Dorsolateral prefrontal cortex (tissue), 122 donors: ENCODE measurements at places on chromosomes 1 and 21.

DNA sequence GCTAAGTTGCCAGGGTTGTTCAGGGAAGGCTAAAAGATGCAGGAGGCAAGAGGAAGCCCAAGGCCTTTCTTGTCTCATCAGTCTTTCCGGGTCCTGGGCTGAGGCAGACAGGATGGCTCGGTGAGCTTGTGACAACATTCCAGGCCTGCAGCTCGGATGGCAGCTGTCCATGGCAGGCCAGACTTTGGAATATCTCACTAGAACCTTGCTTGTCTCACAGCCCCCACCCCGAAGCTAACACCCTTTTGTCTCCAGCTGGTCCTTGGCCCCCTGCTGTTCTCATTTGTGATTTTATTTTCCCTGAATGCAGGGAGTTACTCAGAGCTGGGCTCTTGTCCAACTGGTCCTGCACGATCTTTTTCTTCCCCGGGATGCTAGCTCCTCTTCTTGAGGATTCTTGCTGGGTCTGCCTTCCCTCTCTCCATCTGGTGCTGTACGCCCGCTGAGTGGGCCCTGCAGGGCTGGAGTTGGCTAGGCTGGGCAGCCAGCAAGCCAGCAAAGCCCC, 477.2 kb upstream of the CAMK1G start:
- DNase-seq: peak; percentile 21

DNA sequence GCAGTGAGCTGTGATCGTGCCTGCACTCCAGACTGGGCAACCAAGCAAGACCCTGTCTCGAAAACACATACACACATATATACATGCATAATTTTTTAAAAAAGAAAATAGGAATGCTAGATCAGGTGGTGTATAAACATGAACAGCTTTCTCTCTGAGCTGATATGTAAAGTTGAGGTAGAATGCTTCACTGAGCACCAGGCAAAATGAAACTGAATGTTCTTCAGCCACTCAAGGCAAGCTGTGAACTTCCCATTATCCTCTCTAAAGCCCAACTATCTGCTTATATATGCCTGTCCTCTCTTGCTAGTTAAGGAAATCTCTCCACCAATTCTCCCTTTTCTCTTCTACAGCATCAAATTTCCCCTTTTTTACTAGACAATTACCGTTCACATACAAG, 93.0 kb downstream of the NUF2 start:
- no peak for DNase-seq

DNA sequence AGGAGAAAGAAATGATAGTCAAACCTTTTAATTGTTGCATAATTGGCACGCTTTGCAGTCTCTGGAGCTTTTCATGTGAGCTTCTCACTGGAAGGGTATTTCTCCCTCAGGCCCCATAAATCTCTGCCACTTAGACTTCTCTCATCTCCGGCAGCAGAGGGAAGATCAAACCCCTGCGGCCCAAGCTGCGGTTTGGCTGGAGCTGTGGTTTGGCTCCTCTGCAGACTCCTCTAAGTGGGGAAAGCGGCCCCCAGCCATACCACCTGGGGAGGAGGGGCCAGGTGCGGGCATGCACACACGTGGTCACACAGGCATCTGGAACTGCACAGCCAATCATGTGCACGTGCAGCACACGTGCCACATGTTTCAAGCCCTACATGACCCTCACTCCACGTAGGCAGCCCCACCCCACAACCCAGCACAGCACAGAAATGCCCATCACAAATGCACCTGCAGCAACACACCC, 58.3 kb downstream of the UBE2T start:
- DNase-seq: no peak

DNA sequence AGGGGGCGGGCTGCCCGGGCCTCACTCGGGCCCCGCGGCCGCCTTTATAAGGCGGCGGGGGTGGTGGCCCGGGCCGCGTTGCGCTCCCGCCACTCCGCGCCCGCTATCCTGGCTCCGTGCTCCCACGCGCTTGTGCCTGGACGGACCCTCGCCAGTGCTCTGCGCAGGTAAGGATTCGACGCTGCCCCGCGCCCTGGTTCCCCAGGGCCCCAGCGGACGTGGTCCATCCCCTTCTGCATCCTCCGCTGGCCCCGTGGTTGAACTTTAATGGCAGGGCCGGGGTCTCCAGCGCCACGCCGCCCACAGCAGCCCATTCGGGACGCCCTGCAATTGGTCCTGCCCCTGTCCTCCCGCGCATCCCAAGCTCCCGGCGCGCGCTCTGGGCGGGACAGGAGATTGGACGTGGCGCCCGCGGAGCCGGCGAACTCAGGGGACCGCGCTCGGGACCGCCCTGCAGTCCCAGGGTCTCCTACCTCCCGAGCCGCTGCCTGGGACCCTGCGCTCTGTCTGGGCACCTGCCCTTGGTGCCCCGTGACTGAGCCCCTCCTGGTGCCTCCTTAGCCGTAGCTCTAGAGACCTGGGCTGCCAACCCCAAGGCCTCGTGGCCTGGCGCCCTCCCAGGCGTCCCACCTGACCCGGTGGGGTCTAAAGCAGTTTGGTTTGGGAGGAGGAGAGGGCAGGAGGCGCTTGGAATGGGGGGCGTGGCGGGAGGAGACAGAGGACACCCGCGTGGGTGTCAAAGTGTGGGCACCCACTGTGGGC, at the start of gene ALPL:
Gene ALPL, plus strand, starts transcription at position 73 of the 762 bp plus-strand sequence. CDS start 44,659 bp downstream, outside the sequence.
- DNase-seq: no peak

DNA sequence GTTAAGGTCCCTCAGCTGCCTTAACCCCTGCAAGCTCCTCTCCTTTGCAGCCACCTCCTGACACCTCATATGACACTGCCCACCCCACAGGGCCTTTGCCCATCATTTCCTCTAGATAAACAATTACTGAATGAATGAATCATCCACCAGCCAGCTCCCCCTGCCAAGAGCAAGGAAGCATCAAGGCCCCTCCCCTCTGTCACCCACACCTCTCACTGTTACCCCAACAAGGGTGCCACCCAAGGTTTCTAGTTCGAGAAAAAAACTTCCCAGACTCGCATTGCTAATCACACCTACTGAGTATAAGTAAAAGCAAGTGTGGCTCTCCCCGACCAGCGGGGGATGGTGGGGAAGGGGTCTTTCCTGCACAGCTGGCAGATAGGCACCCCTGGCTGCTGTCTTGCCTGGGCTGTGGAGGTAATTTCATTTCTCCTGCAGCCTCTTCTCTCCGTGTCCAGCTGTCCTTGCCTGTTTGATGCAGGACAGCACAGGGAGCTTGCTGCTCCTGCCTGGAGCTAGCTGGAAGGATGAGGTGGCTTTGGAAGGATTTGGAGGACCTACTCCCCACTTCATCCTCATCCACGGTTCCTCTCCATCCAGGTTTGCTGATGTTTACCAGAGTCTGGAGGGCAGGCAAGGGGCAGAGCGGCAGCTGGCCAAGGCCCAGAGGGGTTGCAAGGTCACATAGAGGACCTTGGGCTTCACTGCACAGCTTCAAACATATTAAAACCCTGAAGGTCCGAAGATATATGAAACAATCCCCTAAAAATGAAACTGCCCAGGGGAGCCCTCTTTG, 33.1 kb upstream of the LBR start:
- DNase-seq: peak; percentile 23

DNA sequence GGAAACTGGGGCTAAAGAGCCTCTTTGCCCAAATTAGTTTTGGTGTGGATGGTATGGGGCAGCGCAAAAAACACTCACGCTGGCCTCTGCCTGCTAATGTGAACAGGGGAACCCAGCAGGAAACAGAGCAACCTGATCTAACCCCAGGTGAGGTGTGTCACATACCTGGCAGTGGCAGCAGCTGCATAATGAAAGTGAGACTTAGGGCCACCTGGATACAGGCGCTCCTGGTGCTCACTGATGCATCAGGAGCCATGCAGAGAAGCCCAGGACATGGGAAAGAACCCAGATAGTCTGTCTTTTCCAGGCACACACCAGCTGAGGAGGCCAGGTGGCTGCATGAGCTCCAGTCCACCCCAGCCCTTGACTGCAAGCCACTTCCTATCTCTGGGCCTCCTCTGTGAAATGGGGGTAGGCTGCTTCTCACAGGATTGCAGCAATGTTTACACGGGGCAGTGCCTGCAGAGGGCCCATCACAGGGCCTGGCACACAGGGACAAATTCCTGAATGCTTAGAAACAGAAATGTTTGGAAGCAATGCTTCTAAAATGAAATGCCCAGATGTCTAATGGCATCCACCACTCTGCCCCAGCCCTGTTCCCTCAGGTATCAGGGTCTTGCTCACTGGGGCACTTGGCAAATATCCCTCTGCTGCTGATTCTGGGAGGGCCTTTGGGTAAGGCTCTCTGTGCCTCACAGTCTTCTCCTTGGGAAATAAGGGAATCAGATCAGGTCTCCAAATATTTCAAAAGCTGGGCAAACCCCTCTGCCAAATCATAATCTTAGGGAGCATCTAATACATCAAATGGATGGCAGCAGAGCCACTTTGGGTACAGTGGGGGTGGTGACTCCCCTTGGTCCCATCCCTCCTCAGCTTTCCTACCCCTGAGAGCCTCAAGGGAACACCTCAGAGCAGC, 19.9 kb downstream of the DHCR24 start:
- DNase-seq: no peak

GRCh38 chr21:17903029-17903806, 84.1 kb upstream of the C21orf91 start:
- DNase-seq: no peak

DNA sequence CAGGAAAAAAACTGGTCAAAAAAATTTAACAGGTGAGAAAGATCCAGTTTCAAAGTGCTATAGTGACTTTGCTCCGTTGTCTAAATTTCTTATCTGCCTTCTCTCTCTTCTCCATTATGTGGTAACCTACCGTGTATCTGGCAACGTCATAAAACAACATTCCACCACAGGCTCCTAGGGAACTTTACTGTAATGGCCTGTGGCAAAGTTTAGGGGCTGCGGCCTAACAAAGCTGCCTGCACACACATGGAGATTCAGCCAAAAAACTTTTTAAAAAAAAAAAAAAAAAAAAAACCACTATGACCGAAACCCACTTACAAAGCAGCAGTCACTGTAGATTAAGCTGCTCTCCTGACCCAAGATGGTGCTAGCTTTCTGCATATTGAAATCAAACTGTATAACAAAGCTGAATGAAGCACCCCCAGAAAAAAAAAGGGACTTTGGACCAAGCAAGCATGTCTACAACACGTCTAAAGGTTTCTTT, 202.6 kb downstream of the SLC45A1 start:
- DNase-seq: no peak

- no peak for DNase-seq
Measured at GRCh38 chr21:35900539-35900938, 159.8 kb downstream of the SETD4 start.

DNA sequence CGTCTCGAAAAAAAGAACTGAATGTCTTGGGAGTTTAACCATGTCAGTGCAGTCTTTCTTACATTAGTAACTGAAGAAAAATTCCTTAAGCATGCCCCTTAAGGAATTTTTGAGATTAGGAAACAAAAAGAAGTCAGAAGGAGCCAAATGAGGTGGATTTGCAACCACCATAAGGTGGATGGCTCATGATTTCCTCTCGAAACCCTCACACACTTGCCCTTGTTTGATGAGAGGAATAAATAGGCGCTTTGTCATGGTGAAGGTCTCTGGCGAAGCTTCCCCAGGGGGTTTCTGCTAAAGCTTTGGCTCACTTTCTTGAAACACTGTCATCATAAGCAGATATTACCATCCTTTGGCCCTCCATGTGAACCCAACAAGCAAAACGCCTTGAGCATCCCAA, 68.2 kb downstream of the POFUT2 start:
- no peak for DNase-seq

DNA sequence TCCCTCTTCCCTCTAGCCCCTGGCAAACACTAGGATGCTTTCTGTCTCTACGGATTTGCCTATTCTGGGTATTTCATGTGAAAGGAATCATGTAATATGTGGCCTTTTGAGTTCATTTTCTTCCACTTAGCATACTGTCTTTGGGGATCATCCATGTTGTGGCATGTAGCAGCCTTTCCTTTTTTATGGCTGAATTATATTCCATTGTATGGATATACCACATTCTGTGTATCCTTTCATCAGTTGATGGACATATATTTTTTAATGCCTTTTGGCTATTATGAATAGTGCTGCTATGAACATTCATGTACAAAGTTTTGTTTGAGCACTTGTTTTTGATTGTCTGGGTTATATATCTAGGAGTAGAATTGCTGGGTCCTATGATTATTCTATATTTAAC, 258.4 kb upstream of the CSF3R start:
- DNase-seq: no peak
